GM13977 (cell line): ENCODE measurements at places on chromosomes 12 and 14.

DNA sequence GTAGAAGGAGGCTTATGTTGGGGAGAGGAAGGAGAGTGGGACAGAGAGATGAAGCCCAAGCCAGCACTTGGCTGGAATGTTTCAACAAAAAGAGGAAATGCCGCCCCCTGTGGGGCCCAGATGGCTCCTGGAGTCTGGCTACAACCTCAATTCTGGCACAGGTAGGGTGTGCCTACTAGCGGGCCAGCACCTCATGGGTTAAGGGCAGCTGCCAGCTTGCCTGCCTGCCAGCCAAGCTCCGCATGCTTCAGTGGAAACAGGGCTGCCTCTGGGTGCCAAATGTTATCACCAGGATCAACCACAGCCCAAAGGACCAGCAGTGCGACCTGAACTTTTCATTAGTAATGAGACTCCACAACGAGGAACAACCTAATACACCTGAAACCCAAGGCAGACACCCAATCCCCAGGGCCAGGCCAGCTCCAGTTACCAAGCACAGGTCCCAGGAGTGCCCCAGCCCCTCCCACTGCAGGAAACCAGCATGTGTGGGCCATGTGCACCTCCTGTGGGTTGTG, 11.3 kb downstream of the RAB15 start:
- DNase-seq = no peak

DNA sequence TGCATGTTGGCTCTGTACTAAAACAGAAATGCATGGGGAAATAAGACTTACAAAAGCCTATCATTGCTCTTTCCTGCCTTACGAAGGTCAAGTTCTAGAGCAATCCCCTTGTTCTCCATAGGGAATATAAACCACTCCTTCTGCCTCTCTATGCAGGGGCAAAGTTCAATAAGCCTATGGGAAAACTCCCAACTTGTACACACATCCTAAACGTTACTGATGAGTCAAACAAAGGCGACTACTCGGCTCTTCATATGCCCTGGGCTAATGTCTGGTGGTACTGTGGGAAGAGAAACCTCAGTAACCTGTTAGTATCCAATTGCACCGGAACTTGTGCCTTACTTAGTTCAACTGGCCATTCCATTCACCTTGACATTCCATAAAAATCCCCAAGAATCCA, 32.7 kb downstream of the PRMT8 start:
- DNase-seq = no peak

GRCh38 chr14:96108061-96108795, 69.1 kb downstream of the C14orf132 start:
- no peak for DNase-seq

GRCh38 chr12:116990971-116991966, 80.5 kb downstream of the FBXW8 start:
- DNase-seq = no peak

DNA sequence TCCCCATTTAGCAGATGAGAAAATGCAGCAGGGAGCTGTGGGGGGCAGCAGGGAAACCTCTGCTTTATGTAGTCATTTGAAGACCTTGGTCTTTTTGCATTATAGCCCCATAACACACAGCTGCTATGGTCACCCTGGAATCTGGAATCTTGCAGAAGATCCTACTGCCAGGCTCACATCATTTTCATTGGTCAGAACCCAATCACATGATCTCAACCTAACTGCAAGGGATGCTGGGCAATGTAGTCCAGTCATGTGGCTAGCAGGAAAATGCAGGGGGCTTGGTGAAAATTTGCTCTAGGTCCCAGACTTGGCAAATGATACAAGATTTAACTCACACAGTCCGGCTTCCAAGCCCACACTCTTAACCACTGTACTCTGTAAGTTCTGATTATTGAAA, 1028.7 kb downstream of the AACS start:
- no peak for DNase-seq

DNA sequence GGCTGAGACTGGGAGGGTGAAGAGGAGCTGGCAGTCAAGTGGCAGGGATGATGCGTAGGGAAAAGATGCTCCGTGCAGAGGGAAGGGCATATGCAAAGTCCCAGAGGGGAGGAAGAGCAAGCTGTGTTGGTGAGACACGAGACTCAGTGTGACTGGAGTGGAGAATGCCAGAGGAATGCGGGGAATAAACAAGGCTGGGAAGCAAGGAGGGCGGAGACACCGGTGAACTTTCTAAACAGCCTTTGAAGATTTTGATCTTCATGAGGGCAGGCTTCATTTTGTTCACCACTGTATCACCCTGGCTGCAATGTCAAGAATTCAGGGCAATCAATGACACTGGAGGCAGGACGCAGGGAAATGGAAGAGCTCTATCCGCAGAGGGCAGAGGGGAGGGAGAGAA, 535.8 kb downstream of the FUT8 start:
- no peak for DNase-seq

GRCh38 chr12:113310489-113310888, 24.4 kb downstream of the SLC8B1 start:
- no peak for DNase-seq

GRCh38 chr12:118979763-118980406, 1.5 kb upstream of the SRRM4 start:
- DNase-seq = peak; percentile 82

- no peak for DNase-seq
Observed at GRCh38 chr14:69996216-69996615, 117.0 kb downstream of the SMOC1 start.

GRCh38 chr14:63345826-63346225, 27.1 kb upstream of the GPHB5 start:
- DNase-seq = no peak

GRCh38 chr14:52797653-52798052, 6.2 kb upstream of the GNPNAT1 start:
- no peak for DNase-seq

- DNase-seq = peak; percentile 90
Observed at GRCh38 chr12:53065975-53066931, 12.9 kb downstream of the SPRYD3 start.

DNA sequence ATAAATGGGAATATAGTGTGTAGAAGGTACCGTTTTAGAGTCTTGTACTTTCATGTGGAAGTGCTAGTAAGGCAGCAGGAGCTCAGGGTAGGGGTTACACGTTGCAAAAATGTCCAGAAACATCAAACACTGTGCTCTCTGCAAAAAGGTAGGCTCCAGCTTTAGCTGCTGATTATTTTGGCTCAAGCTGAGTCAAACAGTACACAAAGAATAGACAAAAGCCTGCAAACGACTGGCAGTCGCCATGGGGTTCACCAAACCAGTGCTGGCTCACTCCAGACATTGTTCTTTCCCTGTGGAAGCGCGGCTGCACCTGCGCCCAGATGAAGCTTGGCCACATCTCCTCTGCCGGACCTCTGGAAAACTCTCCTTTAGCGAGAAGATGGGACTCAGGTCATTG, 45.3 kb upstream of the NAA30 start:
- no peak for DNase-seq

GRCh38 chr14:60922050-60922449, 58.8 kb downstream of the TRMT5 start:
- no peak for DNase-seq

DNA sequence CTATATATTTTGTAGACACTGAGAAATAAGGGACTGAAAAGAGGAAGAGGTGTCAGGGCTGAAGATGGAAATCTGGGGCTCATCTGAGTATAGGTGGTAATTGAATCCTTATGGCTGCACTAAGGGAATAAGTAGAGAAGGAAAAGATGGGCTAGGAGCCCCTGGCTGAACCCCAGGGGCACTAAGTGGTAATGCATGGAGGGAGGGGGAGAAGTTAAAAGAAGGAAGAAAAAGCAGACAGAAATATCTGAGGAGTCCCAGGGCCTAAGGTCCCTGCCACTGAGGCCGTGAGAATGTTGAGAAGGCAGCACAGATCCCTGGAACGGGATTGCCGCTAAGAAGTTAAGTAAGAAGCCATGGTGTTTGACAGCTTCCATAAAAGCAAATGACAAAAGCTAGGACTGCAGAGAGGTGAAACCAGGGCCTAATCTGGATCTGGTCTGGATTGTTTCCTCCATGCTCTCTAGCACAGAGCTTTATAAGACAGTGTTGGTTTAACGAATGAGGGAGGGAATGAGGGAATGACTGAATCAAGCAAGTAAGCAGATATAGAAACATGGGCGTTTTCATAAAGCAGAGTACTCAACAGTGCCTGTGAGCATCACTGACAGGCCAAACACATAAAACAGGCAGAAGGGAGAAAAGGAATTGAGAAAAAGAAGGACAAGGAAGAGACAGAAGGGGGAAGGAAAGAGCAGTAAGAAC, 92.9 kb downstream of the HMGA2 start:
- no peak for DNase-seq

GRCh38 chr12:11568762-11569478, 80.6 kb upstream of the ETV6 start:
- peak; percentile 46 for DNase-seq

GRCh38 chr14:31895646-31896045, 181.5 kb upstream of the ARHGAP5 start:
- no peak for DNase-seq

GRCh38 chr12:90842477-90842876, 112.5 kb downstream of the CCER1 start:
- DNase-seq = no peak

- no peak for DNase-seq
Observed at GRCh38 chr14:94675036-94675435, 62.8 kb downstream of the SERPINA3 start.

- peak; percentile 89 for DNase-seq
Observed at GRCh38 chr14:105448706-105449111, 25.9 kb upstream of the CRIP2 start.

GRCh38 chr12:114762490-114763110, 78.6 kb upstream of the TBX3 start:
- DNase-seq = no peak

DNA sequence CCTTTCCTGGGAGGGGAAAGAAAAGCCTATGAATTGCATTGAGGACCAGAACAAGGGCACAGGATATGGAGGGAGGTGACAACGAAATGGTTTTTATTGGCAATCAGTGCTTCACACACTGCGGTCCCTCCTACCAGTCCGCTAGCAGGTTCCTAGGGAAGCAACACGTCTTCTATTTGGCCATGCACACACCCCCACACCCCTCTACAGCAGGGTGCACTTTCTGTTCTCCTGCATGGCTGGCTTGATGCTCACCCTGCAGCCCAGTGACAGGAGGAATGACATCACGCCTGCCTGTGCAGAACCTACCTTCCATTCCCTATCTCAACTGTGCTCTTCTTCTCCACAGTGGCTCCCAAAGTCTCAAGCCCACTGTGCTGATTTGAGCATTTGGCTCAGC, 57.9 kb downstream of the TTC9 start:
- DNase-seq = no peak

DNA sequence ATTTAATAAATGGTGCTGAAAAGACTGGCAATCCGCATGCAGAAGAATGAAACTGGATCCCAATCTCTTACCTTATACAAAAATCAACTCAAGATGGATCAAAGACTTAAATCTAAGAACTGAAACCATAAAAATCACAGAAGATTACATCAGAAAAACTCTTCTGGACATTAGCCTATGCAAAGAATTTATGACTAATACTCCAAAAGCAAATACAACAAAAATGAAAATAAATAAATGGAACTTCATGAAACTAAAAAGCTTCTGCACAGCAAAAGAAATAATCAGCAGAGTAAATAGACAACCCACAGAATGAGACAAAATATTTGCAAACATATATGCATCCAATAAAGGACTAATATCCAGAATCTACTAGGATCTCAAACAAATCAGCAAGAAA, 14.3 kb upstream of the CLEC1A start:
- no peak for DNase-seq

- no peak for DNase-seq
Observed at GRCh38 chr14:51335961-51336723, 96.1 kb downstream of the TMX1 start.

DNA sequence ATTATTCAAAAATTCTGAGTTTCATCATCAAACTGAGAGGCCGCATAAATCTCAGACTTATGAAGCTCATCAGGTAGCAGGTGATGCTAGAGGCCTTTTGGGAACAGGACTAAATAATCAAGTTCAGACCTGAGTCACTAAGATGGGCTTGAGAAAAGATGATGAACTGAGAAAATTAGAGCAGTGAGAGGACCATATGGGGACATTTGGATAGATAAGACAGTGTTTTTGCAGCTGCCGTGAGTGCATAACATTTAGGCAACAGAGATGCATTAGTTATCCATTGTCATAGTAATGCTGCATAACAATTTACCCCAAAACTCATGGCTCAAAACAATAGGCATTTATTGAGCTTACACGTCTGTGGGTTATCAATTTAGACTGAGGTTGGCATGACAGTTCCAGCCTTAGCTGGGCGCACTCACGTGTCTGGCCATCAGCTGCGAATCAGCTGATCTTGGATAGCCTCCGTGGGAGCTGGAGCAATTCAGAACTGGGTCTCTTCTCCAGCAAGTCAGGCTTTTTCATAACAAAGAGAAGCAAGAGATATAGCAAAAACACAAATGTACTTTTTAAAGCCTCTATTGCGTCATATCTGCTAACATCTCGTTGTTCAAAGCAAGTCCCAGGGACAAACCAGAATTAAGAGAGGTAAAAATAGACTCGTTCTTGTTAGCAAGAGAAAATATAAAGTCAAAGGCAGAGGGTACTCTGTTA, 72.8 kb downstream of the CAPZA3 start:
- no peak for DNase-seq

DNA sequence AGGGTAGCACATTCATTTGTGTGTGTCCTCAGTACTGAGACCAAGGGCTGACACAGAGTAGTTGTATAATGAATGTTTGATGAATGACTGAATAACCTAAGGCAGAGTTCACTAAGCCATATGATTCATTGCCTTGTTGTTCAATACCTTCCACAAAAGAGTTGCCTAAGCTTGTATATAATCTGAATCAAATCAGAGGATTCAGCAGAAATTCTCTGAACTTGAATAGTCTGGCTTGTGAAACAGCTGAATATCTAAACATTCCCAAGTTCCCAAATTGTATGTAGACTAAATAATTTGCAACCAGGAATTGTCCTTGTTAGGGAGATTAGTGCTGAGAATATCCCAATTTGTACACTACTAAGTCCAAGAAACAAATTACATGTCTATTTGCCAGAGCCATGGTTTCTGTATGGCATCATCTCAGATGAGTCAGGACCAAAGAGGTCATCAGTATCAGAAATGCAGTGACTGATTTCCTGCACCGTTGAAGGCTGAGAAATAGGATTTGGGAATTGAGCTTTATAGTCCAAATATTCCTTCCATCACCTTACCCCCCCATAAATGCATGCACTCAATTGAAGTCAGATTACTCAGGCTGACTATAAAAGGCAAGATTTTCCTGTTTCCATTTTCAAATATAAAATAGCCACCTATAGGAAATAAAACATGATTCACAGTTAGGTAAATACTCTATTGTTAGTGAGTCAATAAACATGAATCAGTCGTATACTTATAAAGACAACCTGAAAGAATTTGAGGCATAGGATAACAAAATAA, 168.7 kb downstream of the PHLDA1 start:
- no peak for DNase-seq

GRCh38 chr12:117404940-117405339, 43.5 kb upstream of the NOS1 start:
- no peak for DNase-seq
